ENCODE measurements at places on chromosomes 6 and 20.
A peak's percentile ranks its signal among the peaks of the same experiment; 100 is the strongest.

DNA sequence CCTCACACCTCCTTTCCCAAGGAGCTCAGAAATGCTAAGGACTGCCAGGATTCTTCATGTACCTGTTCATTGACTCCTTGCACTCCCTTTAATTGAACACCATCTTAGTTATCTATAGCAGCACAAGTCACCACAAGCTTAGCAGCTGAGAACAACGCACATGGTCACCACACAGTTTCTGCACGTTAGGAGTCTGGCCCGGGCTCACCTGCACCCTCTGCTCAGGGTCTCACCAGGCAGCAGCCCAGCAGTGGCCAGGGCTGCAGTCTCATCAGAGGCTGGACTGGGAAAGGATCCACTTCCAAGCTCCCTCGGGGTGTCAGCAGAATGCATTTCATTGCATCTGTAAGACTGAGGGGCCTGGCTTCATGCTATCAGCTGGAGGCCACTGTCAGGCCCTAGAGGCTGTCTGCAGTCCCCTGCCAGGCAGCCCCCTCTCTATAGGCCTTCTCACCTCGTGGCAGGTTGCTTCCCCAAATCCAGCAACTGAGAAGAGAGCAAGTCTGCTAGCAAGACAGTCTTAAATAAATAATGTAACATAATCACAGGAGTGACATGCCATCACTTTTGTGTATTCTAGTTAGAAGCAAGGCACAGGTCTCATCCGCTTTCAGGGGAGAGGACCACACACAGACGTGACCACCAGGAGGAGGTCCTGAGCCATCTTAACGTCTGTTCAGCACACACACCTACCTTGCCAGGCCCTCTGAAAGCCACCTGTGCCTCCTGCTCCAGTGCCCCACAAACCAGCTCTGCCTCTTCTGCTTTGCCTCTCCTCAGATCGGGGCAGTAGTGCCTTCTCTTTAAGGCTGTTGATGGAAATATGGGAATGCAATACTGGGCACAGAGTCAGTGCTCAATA lies 165.2 kb upstream of the CST7 start:
- no peak for DNase-seq

DNA sequence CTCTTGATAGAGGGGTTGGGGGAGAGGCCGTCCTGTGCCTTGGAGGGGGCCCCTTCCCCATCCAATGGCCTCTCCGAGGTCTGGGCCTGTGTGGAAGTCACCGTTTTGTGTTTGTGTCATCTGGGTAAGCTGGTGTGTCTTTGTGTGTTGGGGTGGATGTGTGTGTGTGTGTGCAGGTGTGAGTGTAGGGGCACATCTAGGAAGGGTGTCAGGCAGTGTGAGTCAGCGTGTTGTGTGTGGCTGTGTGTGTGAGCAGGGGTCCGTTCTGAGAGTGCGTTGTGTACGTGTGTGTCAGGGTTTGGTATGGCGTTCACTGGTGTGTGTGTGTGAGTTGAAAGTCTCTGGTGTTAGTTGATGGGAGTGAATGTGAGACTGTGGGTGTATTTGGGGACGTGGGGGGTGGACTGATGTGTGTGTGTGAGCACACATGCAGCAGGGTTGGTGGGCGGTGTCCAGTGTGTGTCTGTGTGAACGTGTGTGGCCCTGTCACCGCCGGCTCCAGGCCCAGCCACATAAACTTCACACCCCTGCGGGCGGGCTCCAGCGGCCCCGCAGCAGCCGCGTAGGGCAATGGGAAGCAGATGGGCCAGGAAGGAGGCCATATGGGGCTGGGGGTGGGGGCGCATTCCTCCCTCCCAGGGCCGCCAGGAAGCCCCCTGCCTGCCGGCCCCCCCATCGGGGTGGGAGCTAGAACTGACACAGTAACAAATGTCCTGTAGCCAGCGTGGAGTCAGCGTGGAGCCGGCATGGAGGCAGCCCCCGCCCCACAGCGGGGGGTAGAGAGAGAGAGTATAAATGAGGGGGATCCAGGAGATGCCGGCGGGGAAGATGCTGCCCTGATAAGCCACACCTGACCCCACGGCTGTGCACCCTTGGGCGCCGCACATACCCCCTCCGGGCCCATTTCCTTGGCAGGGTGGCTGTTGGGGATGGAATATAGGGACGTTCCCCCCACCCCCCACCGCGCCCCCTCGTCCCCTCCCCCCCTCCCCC lies 32.1 kb downstream of the SNAI1 start:
- no peak for DNase-seq

- no peak for DNase-seq
Measured at GRCh38 chr6:109291902-109292301, 90.4 kb downstream of the CD164 start.

- no peak for DNase-seq
Measured at GRCh38 chr6:125312478-125312877, 10.7 kb upstream of the HDDC2 start.

- peak; percentile 73 for DNase-seq
Measured at GRCh38 chr6:53492860-53493634, 51.9 kb downstream of the GCLC start.

DNA sequence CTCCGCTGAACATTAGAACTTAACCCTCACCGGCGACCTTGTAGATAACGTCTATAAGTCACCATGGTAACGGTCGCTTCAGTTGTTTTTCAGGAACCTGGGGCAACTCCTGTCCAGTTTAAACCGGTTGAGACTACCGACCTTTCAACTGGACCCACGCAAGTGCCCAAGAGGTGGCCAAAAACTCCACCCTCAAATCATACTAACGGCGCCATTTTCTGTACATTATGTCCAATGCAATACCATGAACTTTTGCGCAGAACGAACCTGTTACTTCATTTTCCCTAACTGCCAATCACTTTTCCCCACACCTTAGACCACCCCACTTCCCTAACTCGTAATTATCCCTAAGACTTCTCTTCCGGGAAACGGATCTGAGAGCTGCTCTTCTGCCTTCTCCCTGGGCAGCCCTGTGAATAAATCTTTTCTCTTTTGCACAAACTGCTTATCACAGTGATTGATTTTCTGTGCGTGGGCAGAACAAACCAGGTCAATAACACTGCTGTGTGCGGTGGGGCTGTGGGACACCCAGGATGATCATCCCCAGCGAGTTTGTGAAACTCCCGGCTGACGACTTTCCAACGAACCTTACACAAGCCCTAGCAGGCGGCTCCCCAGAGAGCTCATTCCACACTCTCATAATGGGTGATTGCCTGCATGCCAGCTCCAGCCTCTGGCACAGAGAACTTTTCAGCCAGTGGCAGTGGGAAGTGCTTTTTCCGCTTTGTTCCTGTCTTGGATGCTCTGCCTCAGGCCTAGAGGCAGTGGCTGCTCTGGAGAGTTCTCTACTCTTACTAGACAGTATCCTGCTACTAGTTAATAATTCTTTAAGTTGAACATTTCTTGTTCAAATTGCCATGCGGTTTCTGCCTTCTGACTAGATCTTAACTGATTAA lies 28.6 kb downstream of the GPX5 start:
- no peak for DNase-seq

DNA sequence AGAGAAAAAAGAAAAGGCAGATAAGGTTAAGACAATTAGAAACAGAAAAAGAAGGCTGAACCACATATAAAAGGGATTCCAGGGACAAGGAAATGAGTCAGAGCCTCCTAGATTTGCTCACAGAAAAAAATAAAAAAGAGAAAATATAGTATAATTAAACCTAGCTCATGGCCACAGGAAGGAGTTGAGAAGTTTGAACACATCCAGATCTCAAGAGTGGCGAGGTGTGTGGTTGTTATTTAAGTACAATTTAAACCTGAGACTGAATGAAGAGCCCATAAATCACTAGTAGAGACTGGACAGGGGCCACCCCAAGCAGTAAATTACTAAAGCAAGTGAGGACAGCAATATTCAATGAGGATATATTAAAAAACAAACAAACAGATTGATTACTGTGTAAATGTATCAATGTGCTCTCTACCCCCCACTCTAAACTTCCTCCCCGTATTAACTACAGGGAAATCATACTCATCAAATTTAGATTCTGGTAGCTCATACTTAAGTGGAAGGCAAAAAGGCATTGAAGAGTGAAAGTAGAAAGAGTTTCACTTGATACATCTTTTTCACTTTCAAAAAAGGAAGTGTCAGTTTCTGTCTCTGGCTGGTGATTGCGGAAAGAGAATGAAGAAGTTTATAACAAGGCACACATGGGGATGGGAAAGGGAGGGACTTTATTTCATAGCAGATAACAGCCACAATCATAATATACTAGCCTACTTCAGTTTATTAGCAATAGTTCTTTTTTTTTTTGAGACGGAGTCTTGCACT lies 49.3 kb upstream of the SCAF8 start:
- peak; percentile 49 for DNase-seq

DNA sequence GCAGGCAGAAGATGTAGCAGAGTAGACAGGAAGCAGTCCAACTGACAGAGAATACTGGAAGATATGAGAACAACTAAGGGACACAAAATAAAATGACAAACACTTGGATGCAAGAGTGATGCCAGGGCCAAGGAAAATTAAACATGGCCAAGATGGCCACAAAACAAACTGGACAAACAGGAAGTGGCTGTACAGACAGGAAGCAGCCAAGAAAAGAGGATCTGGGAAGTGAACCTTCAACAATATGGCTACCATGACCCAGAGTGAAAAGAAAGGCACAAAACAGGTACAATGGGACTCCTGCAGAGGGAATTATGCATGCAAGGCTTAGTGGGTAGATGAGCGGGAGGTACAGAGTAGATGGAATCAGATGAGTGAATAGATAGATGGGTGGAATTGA lies 29.1 kb downstream of the HLA-DPB1 start:
- DNase-seq, result no peak

GRCh38 chr6:112990971-112991370 lies 643.8 kb downstream of the RFPL4B start:
- peak; percentile 44 for DNase-seq

- peak; percentile 76 for DNase-seq
Measured at GRCh38 chr6:106979435-106979884, 4.9 kb upstream of the CD24 start.

DNA sequence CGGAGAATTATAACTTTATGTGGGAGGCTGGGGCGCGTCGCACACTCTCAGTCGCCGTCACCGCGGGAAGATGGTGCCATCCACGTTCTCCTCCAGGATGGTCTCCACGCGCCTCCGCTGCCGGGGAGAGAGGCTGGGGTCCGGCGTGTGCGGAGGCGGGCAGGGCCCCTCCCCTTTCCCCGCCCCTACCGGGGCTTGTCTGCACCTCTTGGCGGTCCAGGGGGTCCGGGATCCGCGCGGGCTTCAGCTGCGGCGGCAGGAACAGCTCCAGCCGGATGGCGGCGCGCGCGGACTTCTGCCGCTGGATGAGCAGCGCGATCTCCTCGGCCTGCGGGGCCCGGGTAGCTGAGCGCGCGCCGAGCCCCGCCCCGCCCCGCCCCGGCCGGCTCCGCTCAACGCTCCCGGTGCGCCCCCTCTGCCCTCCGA lies 807 bp downstream of the LKAAEAR1 start:
- peak; percentile 67 for DNase-seq

- DNase-seq, result no peak
Measured at GRCh38 chr6:101413773-101414172, 20.3 kb downstream of the GRIK2 start.

DNA sequence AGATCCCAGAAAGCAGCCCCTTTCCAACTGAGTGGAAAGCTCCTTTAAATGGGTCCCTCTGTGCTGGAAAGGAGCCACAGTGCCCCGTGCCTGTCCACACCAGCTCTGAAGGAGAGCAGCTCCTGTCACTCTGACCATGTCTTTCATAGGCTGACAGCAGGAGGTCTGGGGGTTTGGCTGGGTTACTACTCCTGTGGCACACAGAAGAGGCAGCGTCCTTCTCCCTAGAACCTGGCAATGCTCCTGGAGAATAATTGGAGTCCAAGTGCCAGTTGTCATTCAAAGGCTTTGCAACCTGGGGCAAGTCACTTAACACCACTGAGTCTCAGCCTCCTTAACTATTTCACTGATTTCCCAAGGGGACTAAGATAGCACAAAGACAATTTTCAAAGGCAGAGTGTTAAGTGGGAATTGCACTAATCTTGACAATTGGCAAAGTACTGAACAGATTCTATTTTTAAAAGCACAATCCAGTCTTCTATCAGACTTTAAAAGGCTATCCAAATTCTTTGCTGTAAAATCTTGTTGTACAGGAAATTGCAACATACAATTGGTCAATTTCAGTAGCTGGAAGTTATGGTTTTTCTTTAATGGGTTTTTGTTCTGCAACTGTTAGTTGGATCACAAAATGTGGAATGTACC lies 457.2 kb downstream of the KIF16B start:
- no peak for DNase-seq

- no peak for DNase-seq
Measured at GRCh38 chr6:25369036-25369432, 89.9 kb downstream of the CARMIL1 start.

- DNase-seq, result peak; percentile 21
Measured at GRCh38 chr6:107811591-107812218, 12.4 kb downstream of the SCML4 start.

- no peak for DNase-seq
Measured at GRCh38 chr6:126886106-126886505, 232.4 kb upstream of the RSPO3 start.

- DNase-seq, result no peak
Measured at GRCh38 chr6:159578629-159579028, 114.4 kb downstream of the SOD2 start.

GRCh38 chr6:37717836-37718251 lies 20.2 kb upstream of the MDGA1 start:
- DNase-seq, result peak; percentile 83

DNA sequence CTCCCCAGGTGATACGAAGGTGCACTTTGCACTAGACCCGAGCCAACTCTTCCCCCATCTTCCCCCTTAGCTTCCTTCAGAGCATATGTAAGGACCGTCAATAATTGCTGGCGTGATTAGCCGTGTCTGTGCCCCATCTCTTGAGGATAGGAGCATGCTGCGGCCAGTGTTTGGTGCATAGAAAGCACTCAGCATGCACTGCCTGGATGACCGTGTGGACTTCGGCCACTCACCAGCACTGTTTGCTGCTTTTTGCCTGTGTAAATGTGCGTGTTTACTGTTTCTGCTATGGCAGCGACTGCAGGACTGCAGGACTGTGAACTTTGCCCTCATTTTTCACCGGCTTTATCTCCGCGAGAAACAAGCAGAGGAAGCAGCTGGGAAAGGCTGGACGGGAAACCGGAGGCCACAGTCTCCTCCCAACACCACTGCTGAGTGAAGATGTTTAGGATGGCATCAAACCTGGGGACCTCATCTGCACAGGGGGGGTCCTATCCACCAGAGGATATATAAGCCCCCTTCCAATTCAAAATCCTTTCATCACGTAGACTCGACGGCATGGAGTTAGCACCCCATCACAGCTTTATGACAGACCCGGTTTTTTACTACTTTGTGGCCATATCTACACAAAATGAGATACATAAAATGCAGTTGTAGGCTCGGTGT lies 150.6 kb upstream of the AFDN start:
- DNase-seq, result no peak

DNA sequence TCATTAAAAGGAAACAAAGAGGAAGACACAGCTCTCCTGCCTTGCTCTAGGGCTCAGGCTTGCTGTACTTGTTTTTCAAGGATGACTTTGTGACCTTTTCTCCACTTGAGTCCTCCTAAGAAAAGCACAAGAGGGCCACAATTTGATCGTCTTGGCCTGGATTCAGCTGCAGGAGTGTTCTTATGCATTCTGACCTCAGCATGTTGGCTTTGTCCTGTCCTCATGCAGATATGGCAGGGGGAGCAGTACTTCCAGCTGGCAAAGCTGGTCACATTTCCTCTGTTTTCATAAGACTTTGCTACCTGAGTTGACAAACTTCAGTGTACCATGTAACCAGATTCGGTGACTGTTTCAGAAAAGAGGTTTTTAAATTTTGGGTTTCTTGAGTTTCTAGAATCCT lies 30.8 kb downstream of the KDM1B start:
- DNase-seq, result no peak

- DNase-seq, result no peak
Measured at GRCh38 chr6:46281110-46281509, 110.3 kb upstream of the ENPP5 start.
